H4 (cell line): ENCODE measurements at places on chromosomes 3 and 15.

DNA sequence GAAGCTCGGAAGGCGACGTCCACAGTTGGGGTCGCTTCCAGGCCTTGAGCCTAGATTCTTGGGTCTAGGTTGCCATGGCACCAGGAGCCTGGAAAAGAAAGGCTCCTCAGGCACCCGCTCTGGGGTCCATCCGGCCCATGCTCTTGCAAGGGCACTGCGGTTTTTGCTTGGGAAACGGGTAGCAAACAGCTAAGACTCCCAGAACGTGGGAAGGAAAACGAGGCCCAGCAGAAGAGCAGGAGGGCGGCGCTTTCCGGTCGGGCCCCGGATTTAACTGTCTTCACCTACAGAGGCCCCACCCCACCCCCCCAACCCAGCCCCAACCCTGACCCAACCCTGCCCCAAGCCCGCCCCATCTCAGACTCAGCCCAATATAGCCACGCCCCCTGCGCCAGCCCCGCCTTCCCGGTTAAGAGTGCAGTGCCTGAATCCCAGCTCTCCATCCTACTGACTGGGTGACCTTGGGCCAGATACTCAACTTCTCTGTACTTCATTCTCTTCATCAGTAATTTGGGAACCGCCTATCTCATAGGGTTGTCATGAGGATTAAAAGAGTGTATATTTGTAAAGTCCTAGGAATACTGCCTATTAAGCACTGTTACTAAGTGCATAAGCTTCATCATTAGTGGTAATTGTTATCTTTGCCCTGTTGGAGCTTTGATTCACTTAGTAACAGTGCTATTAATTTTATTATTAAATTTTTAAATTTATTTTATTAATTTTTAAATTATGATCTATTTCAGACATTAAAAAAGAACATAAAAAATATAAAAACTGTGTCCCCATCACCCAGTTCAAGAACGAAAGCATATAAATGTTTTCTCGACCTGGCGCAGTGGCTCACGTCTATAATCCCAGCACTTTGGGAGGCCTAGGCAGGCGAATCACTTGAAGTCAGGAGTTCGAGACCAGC is 28.4 kb upstream of the SMAD6 start:
- no peak for DNase-seq

DNA sequence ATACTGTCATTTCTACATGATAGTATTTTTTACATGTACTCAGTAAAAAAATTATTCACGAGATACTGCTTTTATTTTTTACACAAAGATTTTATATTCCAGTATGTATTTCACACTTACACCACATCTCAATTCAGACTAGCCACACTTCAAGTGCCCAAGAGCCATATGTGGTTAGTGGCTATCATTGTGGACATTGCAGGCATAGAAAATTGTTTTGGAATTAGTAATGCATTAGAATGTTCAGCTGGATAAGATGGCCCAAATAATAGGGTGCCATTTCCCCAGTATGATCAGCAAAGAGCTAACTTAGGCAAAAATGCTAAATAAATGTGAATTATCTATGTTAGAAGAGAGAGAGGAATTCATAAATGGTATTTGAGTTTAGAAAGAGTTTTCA is 203.8 kb upstream of the MCTP2 start:
- DNase-seq = no peak

DNA sequence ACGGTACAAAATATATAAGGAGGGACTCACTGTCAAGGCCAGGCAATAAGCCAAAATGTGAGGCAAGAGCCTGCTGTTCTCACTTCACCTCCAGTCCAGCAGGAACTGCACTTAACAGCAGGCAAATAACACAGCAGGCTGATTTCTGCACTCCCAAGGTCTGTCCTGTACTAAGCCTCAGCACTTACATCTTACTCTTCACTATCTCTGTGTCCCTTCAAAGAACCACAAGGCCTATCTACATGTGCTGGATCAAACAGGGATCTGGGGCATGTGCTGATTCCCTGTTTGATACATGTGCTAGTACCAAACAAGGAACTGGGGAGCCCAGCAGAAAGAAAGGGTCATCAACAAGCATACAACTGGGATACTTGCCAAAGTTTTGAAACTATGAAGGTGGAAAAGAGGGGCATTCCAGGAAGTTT is 22.2 kb downstream of the UACA start:
- peak; percentile 81 for DNase-seq

DNA sequence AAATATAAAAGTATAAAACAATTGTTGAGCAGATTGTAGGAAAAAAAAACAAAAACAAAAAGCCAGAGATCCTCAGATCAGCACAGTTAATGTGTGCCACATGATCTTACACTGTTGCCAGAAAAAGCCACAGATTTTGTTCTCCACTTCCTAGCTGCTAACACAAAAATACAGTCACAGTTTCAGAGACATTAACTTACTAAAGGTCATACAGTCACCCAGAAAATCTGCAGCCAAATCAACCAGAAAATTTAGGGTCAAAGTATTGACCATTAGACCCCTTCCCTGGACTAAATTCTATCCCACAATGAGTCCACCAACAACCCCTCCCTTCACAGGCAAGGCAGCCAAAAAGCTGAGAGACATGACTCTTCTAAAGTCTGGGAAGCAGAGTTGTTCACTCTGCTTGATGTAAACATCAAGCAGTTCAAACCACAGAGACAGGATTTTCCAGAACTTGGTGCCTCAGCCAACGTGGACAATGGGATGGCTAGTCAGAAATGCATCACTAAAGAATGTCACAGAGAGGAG is 59.1 kb downstream of the SST start:
- peak; percentile 62 for DNase-seq

GRCh38 chr3:106473576-106474475 is 605.0 kb upstream of the CBLB start:
- no peak for DNase-seq

GRCh38 chr3:187120326-187120725 is 19.0 kb downstream of the RPL39L start:
- DNase-seq = no peak

DNA sequence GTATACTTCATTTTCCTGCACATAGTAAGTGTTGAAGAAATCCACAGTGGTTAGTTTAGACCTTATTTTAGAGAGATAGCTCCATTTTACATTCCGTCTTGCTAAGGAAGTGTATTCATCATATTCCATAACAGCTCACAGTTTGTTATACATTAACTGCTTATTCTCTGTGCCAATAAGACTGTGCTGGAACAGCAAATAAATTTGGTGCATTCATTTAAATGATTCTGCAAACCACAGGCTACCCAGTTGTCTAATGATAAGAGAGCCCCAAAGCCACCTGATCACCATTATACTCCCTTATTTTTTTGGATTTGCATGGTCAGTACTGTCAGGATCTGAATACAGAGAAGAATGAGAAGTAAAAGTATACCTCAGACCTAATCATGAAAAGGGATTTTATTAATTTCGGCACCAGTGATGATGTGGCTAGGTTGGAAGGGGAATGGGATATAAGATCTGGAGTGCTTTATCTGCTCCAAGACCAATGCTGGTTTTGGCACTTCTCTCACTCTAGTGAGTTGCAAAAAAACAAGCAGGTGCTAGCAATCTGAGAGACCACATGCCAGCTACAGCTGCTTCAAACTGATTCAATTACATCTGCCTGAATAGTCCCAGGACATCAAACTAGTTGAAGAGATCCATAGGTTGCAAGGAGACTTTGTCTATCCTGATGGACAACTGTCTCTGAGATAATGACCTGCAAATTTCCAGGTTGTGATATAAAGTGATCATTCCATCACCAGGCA is 254.8 kb downstream of the ZBTB20 start:
- no peak for DNase-seq

DNA sequence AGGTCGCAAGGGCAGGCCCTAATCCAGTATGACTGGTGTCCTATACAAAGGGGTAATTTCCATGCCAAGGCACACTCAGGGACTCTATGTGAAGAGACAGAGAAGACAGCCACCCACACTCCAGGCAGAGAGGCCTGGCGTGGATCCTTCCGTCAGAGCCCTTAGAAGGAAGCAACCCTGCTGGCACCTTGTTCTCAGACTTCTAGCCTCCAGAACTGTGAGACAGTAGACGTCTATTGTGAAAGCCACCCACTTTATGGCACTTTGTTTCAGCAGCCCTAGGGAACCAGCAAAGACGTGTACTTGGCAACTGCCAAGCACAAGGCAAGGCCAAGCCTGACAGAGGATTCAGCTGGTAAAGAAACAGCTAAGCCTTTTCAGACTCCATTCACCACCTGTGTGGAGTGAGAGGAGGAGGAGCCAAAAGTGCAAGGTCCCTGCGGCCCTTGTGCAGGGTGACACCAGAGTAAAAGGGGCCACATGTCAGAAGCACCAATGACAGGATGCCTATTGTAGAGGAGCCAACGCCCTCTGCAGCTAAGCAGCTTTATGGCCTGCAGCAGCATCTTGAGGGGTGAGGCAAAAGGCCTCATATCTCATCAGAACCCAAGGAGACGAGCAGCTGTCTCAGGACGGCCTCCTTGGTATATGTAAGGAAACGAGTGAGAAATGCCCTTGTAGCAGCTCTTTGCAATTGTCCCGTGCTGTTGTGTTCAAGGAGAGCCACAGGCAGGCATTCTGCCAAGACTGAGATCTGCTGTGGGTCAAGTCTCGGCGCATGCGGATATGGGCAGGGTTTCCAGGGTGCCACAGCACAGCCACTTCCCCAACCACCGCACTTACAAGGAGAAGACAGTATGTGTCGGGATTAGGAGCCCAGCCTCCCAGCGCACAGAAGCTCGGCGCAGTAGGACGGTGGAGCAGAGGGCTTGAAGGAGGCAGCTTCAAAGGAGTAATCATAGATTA is 121.5 kb upstream of the LIPC start:
- no peak for DNase-seq

DNA sequence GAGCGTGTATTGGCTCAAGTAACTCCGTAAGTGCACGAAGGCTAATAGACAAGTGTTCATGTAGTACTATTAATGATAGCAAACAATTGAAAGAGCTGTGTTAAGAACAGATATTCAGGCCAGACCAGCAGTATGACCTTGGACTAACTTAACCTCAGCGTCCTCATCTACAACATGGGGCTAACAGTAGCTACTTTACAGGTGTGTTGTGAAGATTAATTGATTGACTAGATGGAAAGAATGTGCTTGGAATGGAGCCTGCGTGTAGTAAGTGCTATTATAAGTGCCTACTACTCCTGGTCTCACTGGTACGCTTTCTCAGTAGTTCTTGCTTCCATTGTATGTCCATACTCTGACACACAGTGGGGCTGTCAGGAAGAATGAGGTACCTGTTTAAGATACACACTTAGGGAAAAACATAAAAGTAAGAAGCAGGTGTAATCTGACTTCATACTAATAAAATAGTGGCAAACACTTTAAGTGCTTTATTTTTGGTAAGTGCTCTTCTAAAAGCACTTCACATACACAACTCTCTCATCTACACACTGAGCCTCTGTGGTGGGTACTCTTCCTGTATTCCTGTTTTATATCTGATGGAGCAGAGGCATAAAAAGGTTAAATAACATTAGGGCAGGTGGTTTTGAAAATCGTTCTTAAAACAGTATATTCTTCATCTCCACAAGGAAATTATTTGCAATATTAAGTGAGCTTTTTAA is 24.3 kb upstream of the FBXL22 start:
- no peak for DNase-seq

DNA sequence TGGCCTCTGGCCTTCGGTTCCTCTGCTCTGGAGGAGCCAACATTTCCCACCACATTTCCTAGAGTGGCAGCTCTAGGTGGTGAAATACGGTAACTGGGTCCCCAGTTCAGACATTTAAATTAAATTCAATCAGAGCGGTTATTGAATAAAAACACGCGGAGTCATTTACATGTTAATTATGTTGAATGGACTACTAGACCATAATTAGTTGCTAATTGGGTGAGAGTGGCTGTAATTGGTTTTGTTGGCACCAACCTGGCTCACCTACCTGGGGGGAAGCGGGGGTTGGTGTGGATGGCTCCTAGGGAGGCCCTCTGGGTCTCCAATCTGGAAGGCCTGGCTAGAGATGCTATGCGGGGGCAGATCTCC is 12.7 kb downstream of the SEMA3F start:
- DNase-seq = no peak

GRCh38 chr3:185115371-185115770 is 37.5 kb downstream of the C3orf70 start:
- DNase-seq = no peak

GRCh38 chr3:177109688-177110330 is 87.5 kb downstream of the TBL1XR1 start:
- no peak for DNase-seq

- DNase-seq = peak; percentile 92
Observed at GRCh38 chr15:58551764-58552504, 120.1 kb downstream of the LIPC start.

DNA sequence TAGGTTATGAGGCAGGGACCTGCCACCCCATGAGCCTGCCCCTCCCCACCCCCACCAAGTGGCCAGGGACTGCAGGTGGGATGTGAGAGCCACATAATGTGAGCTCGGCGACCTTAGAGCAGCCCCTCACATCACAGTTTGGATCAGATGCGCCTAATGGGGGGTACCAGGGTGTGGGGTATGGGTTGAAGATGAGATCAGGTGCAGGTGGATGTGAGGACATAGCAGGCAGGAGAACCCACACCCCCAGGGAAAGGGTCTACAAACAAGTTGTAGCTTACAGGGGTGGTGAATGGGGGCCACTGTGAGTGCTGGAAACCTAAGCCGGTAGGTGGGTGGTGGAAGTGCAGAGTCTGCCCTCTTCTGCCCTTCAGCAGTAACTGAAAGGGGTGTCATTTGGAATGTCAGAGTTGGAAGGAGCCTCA is 94.0 kb downstream of the CORO2B start:
- DNase-seq = no peak

DNA sequence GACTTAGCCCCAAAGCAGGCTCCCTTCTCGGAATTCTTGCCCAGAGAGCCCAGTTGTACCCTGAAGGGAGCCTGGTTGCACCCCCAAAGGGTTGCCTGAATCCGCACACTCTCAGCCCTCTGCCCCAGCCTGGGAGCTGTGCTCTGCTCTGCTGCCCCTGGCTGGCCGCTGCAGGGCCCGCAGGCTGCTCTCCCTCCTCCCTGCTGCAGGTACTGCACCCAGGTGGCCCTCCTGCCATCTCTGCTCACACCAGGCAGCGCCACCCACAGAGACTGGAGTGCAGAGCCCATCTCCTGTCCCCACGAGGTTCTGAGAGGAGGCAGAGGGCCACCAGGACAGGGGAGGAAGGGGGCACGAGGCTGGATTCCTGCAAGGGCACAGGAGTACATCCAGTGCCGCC is 134.2 kb upstream of the NSMCE3 start:
- DNase-seq = no peak

DNA sequence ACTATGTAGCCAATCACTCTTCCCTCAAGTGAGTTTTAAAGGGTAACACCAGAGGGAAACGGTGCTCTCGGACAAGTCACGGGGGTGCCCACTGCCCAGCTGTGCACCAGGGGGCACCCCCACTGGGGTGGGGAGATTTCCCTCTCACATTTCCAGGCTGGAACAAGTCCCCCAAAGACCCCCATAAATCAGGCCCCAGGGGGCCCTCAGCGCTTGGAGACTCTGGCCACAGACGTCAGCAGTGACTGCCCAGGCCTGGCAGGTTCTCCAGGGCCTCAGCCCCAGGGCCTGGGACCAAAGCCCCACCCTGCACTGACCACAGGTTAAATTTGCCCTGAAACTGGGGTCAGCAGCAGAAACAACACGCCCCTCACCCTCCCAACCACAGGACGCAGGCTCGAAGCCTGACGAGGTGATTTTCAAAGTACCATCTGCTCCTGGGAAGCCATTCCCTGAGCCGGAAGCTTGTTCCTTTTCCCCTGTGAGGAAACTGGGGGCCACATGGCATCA is 17.0 kb downstream of the XXYLT1 start:
- DNase-seq = no peak
